Sigmoid colon (tissue), 7 donors: ENCODE measurements at places on chromosomes 5 and 9. TPM values are rescaled to one million over a fixed set of nuclear protein-coding genes. Genes with fewer than 3 reads are reported as not detected.

DNA sequence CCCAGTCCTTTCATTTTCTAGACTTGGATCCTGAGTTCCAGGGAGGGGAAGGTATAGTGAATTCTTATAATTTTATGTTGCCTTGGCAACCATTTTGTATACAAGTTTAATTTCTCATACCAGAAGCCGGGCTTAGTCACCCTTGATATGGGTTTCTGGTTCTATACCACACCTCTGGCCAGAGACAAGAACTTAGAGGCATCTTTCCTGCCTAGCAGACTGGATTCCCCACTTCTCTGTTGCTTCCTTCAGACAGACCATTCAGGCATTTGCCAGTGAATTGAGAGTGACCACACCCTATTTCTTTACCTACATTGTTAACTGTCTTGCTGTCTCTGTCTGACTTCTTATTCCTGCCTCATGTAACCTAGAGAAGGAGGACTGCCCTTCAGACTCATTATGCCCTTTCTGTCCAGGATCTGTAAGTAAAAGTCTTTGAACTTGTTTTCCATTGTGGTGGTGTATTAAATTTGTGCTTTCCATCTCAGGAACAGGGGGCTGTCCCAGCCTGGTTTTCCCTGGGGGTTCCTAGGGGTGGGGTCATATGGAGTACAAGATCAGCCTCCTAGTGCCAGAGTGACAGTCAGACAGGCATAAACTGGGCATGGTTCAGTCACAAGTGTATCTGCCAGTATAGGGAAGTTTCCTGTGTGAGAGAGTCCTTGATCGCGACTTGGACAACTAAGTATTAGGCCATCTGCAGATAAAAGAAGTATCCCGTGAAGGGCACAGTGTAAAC lies 27.4 kb downstream of the TNFSF8 start:
- H3K27me3 ChIP-seq, result no peaks in the 10 kb centered on the region
- H3K27ac ChIP-seq, result no peak overlapping the region
- DNase-seq, result no peak
- H3K4me1 ChIP-seq, result no peaks in the 10 kb centered on the region

- DNase-seq, result no peak
- no peaks in the 10 kb centered on the region for H3K27me3 ChIP-seq
- no peaks in the 10 kb centered on the region for H3K36me3 ChIP-seq
- H3K27ac ChIP-seq, result no peak overlapping the region
Observed at GRCh38 chr9:37926737-37927118, 22.8 kb upstream of the SLC25A51 start.

DNA sequence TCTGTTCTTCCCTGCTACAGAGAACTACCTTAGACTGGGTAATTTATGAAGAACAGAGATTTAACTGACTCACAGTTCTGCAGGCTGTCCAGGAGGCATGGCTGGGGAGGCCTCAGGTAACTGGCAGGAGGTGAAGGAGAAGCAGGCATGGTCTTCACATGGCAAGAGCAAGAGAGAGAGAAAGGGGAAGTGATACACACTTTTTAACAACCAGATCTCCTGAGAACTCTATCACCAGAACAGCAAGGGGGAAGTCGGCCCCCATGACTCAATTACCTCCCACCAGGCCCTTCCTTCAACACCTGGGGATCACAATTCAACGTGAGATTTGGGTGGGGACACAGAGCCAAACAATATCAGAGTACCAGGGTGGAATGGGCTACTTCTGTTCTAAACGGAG lies 766.8 kb downstream of the TLE1 start:
- DNase-seq, result no peak
- no peaks in the 10 kb centered on the region for H3K36me3 ChIP-seq
- no peaks in the 10 kb centered on the region for H3K4me1 ChIP-seq
- H3K4me3 ChIP-seq, result no peak overlapping the region
- H3K27me3 ChIP-seq, result no peaks in the 10 kb centered on the region
- no peak overlapping the region for H3K27ac ChIP-seq

DNA sequence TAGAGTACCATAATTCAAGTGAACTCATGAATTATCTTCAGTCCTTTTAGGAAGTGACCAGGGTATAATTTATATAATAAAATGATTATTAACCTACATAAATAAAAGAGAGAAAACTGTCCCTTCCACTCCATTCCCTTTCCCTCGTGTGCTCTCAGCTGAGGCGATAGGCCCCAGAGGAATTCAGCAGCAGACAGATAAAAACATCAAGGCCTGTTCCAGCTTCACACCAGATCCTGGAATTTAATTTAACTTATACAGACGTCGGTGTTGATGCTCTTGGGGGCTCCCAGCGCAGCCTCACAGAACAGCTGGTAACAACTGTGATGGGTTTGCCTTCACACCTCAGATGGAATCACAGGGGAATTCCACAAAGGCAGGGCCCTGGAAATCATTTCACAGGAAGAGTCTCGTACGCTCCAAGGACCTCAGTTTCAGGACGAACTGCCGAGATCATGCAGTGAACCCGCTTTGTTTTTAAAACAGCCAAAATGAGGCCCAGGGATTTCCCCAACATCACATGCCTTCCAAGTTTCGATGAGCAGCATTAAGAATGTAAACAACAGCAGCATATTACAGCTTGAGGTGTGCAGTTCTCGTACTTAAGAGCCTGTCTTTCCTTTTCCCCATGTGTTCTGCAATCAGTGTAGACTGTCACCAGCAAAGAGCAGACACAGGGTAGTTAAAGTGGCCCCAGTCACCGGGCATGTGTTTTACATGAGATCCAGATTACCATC lies 73.6 kb upstream of the ALDH1B1 start:
- H3K27ac ChIP-seq, result peak overlapping the region; percentile 49
- no peak overlapping the region for H3K4me3 ChIP-seq
- H3K27me3 ChIP-seq, result no peaks in the 10 kb centered on the region

BTNL3 gene
- total RNA-seq, result not detected
